ENCODE measurements at places on chromosomes 4 and X. TPM values are rescaled to one million over a fixed set of nuclear protein-coding genes. Genes with fewer than 3 reads are reported as not detected.

PRRG1 gene
- 5.8 TPM for polyA plus RNA-seq

ZIC3 gene
- polyA plus RNA-seq, result 0.01 TPM

SULT1E1 gene
- polyA plus RNA-seq, result 13.2 TPM

GRCh38 chr4:2011583-2011982, 2.8 kb upstream of the NELFA start:
- peaks cover 3% of the 10 kb centered on the region for H3K36me3 ChIP-seq
- H3K27ac ChIP-seq, result no peak overlapping the region
- peaks cover 3% of the 10 kb centered on the region for H3K4me1 ChIP-seq
- DNase-seq, result no peak
- H3K27me3 ChIP-seq, result no peaks in the 10 kb centered on the region

GRCh38 chrX:149949743-149950436, 11.6 kb upstream of the EOLA2 start:
- H3K4me1 ChIP-seq, result no peaks in the 10 kb centered on the region
- no peaks in the 10 kb centered on the region for H3K36me3 ChIP-seq
- no peak overlapping the region for H3K4me3 ChIP-seq
- H3K27me3 ChIP-seq, result no peaks in the 10 kb centered on the region

ZNF732 gene
- 0.06 TPM for polyA plus RNA-seq

TRAPPC11 gene
- 18.4 TPM for polyA plus RNA-seq

DNA sequence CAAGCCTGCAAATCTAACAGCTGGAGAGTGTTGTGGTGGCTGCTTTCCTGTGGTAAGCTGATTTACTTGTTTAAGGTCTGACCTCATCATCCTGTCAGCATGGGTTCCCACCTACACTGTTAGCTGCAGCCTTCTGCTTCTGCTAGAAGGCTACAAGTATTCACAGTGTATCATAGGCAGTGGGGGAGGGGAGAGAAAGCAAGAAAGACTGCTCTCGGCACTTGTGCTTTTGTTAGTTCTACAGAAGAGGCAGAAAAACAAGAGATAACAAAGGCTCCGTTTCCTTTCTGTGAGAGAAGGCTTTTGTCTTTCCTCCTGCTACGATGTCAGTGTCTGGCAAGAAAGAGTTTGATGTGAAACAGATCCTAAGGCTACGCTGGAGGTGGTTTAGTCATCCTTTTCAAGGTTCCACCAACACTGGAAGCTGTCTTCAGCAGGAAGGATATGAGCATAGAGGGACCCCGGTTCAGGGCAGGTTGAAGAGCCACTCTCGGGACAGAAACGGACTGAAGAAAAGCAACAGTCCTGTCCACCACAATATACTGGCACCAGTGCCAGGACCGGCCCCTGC, at the start of gene KLHL4:
Gene KLHL4 (plus strand): TSS at position 232 of the 571 bp plus-strand sequence. CDS start 92 bp downstream, at position 324.
- H3K4me1 ChIP-seq, result no peaks in the 10 kb centered on the region
- DNase-seq, result peak; percentile 1
- H3K27ac ChIP-seq, result no peak within 1 kb of the TSS
- H3K36me3 ChIP-seq, result no peaks in the 10 kb centered on the region
- H3K4me3 ChIP-seq, result peak within 1 kb of the TSS; percentile 29

CSAG2 gene
- not detected for polyA plus RNA-seq

DNA sequence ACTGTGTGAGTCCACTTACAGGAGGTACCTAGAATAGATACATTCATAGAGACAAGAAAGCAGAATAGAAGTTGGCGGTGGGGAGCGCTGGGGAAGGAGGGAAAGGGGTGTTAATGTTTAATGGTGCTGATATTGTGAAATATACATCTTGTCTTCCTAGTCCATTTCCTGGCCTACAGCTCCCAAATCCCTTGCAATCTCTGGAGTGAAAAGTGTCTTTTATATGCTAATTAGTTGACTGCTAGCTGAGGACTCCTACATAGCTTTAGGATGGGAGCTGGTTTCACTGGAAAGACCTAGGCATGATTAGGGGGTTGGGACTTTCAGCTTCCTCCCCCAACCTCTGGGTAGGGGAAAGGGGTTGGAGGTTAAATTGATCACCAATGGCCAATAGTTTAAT, 36.0 kb downstream of the FUNDC1 start:
- H3K4me1 ChIP-seq, result no peaks in the 10 kb centered on the region
- DNase-seq, result no peak
- no peaks in the 10 kb centered on the region for H3K36me3 ChIP-seq

CDKL2 gene
- polyA plus RNA-seq, result not detected

GRCh38 chr4:76532805-76533204, 97.8 kb downstream of the SHROOM3 start:
- no peak overlapping the region for H3K4me3 ChIP-seq
- H3K27ac ChIP-seq, result no peak overlapping the region
- DNase-seq, result no peak
- no peaks in the 10 kb centered on the region for H3K27me3 ChIP-seq
- no peaks in the 10 kb centered on the region for H3K4me1 ChIP-seq

GRCh38 chrX:40167850-40168479, 70.2 kb upstream of the BCOR start:
- peak overlapping the region; percentile 4 for H3K27ac ChIP-seq
- no peaks in the 10 kb centered on the region for H3K36me3 ChIP-seq
- H3K27me3 ChIP-seq, result no peaks in the 10 kb centered on the region
- DNase-seq, result peak; percentile 42

GRCh38 chr4:102593147-102593546, 92.0 kb downstream of the NFKB1 start:
- DNase-seq, result no peak
- H3K36me3 ChIP-seq, result peaks cover 9% of the 10 kb centered on the region
- no peaks in the 10 kb centered on the region for H3K4me1 ChIP-seq
- H3K27me3 ChIP-seq, result no peaks in the 10 kb centered on the region
- H3K27ac ChIP-seq, result no peak overlapping the region

DNA sequence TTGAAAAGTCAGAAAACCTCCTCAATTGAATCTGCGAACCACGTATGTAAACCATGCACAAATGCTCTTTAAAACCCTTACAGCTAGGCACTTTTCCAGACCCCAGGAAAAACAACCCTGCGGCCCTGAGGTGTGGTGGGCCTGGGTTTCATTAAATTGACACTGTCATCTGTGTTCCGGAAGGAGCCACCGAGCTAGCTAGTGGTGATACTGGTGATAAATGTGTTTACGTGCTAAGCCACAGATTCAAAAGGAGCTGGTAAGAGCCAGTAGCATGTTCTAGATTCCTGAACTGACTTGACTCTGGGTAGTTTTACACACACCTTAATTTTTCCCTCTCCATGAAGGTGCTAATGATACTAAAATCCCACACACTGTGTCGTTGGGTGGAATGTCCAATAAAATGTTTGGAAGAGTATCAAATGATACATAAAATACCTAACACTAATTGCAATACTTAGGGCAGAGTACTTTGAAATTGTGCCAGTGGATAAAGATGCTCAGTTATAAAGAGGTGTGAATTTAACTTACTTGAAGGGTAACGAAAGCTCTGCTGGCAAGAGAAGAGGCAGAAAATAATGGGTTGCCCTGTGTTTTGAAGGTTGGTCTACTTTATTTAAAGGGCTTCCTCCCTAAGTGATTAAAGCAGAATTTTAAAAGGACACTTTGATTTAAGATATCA, 8.5 kb downstream of the SMS start:
- peaks cover 8% of the 10 kb centered on the region for H3K4me1 ChIP-seq
- peaks cover 7% of the 10 kb centered on the region for H3K36me3 ChIP-seq
- no peak for DNase-seq

DNA sequence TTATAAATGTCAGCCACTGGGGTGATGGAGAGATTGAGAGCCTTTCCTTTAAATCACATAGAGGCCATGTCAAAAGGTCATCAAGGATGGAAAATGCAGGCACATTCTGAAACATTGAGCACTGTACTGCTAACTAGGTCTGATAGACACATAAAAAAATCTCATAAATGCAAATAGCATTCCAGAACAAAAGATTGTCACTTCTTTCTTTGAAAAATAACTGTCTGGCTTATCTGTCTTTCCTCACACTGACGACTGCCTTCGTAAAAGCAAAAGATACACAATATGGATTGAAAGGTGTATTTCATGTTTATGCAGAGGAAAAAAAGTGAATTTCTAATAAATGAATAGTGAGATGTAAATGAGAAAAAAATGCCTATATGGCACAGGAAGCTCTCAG, 59.9 kb downstream of the PABPC4L start:
- H3K27me3 ChIP-seq, result no peaks in the 10 kb centered on the region
- no peak overlapping the region for H3K27ac ChIP-seq
- DNase-seq, result no peak
- H3K4me3 ChIP-seq, result no peak overlapping the region

GRCh38 chr4:130511776-130512175, 1415.8 kb downstream of the C4orf33 start:
- no peaks in the 10 kb centered on the region for H3K4me1 ChIP-seq
- no peak overlapping the region for H3K27ac ChIP-seq
- H3K27me3 ChIP-seq, result no peaks in the 10 kb centered on the region
- no peak for DNase-seq
- H3K4me3 ChIP-seq, result no peak overlapping the region

- no peaks in the 10 kb centered on the region for H3K36me3 ChIP-seq
- H3K4me1 ChIP-seq, result peaks cover 10% of the 10 kb centered on the region
- peak; percentile 55 for DNase-seq
- H3K4me3 ChIP-seq, result no peak overlapping the region
Measured at GRCh38 chr4:40254608-40255392, 58.0 kb downstream of the RHOH start.

SCML1 gene
- polyA plus RNA-seq, result 14.1 TPM

GRCh38 chr4:74123065-74123728, 24.2 kb upstream of the CXCL2 start:
- H3K4me1 ChIP-seq, result no peaks in the 10 kb centered on the region
- H3K4me3 ChIP-seq, result no peak overlapping the region
- no peak for DNase-seq
- H3K27ac ChIP-seq, result no peak overlapping the region
- H3K27me3 ChIP-seq, result no peaks in the 10 kb centered on the region
- H3K36me3 ChIP-seq, result no peaks in the 10 kb centered on the region

CT45A2 gene
- polyA plus RNA-seq, result not detected

DNA sequence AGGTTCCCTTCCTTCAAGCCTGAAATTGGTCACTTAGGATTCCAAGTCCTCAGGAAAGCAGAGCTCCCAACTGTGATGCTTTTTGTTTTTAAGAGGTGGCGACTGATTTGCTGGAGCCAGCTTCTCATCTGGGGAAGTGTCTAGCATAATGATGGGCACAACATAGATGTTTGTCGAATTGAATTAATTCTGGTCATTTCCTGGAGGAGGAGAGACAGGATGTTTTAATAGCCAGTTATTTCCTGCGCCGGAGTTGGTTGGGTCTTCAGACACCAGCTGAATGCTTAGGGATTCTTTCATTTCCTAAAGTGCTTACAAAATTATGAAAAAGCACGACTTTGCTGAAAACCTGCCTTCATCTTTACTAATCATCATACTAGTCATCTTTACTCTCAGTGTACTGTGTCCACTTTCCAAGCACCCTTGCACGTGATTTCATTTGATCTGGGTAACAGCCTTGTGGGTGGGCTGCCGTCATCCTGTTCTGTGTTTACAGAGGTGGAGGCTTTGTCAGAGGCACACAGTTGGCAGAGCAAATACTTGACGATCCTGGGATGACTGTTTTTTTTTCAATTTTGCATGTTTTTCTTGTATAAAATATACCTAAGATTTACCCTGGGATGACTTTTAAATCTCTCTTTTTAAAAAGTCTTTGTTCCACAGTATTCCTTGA, 49.5 kb downstream of the RGS12 start:
- H3K4me1 ChIP-seq, result no peaks in the 10 kb centered on the region
- H3K4me3 ChIP-seq, result no peak overlapping the region
- no peaks in the 10 kb centered on the region for H3K36me3 ChIP-seq
- H3K27me3 ChIP-seq, result no peaks in the 10 kb centered on the region
- H3K27ac ChIP-seq, result no peak overlapping the region
- DNase-seq, result no peak

GRCh38 chr4:156634612-156635011, 337.0 kb downstream of the PDGFC start:
- H3K4me3 ChIP-seq, result no peak overlapping the region
- DNase-seq, result no peak
- H3K4me1 ChIP-seq, result no peaks in the 10 kb centered on the region
- H3K27me3 ChIP-seq, result no peaks in the 10 kb centered on the region
- H3K27ac ChIP-seq, result no peak overlapping the region

DNA sequence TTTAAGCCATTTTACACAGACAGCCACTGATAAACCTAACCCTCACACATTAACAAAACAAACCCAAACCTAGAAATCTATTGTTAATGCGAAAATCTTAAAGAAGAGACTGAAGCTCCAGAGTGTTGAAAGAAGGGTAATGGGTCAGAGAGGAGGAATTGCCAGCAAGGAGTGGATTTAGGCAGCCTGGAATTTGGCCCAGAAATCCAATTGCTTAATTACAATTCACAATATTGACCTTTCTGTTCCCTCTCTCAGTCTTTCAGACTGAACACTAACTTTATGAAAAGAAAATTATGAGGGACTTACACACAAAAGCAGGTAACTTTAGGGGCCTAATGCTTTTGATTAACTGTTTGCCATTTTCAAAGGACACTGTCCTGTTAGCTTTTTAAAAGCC, 185.2 kb upstream of the GPC4 start:
- no peak for DNase-seq
- H3K4me3 ChIP-seq, result no peak overlapping the region
- no peaks in the 10 kb centered on the region for H3K36me3 ChIP-seq

DNA sequence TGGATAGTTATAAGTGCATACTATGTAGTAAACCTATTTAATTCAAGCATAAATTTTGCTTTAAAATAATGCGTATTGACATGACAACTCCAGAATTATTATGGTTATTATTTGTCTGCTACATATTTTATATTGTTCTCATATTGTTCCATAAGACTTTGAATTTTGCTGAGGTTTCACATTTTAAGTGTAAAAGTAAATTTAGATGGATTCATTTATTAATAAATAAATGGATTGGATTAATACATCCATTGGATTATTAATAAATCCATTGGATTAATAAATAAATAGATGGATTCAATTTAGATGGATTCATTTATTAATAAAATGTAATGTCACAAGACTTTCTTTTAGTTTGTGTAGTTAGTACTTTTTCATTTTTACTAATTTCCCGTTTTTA, 1768.0 kb upstream of the PCDH10 start:
- DNase-seq, result no peak
- H3K36me3 ChIP-seq, result no peaks in the 10 kb centered on the region
- no peaks in the 10 kb centered on the region for H3K4me1 ChIP-seq
- H3K27ac ChIP-seq, result no peak overlapping the region
- no peak overlapping the region for H3K4me3 ChIP-seq

RTL3 gene
- not detected for polyA plus RNA-seq

BTC gene
- 1.3 TPM for polyA plus RNA-seq

DNA sequence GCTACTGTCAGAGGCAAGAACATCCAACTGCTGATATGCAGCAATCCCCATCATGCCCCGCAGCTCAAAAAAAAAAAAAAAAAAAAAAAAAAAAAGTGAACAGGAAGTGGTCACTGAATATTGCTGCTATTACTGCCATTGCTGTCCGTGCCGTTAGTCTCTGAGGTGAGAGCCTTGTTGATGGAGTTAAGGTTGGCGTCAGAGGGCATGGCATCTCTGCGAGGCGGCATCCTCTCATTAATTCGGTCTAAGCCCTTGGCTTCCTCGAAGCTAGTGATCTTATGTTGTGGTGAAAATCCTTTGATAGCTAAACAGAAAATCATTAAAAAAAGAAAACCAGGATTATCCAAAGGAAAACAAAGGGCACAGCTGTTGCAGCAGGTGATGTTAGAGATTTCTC, 321.6 kb downstream of the PPP3CA start:
- no peaks in the 10 kb centered on the region for H3K4me1 ChIP-seq
- H3K36me3 ChIP-seq, result peaks cover 2% of the 10 kb centered on the region
- no peak overlapping the region for H3K4me3 ChIP-seq
- no peak for DNase-seq
- H3K27me3 ChIP-seq, result no peaks in the 10 kb centered on the region

MTNR1A gene
- polyA plus RNA-seq, result 0.15 TPM

DDX53 gene
- not detected for polyA plus RNA-seq

- no peak overlapping the region for H3K27ac ChIP-seq
- no peak for DNase-seq
- no peaks in the 10 kb centered on the region for H3K36me3 ChIP-seq
Measured at GRCh38 chr4:22264261-22264660, 251.6 kb downstream of the ADGRA3 start.

All from small intestine (tissue), 16 donors.